ENCODE measurements at places on chromosomes 12 and 14.
A peak's percentile ranks its signal among the peaks of the same experiment; 100 is the strongest.

DNA sequence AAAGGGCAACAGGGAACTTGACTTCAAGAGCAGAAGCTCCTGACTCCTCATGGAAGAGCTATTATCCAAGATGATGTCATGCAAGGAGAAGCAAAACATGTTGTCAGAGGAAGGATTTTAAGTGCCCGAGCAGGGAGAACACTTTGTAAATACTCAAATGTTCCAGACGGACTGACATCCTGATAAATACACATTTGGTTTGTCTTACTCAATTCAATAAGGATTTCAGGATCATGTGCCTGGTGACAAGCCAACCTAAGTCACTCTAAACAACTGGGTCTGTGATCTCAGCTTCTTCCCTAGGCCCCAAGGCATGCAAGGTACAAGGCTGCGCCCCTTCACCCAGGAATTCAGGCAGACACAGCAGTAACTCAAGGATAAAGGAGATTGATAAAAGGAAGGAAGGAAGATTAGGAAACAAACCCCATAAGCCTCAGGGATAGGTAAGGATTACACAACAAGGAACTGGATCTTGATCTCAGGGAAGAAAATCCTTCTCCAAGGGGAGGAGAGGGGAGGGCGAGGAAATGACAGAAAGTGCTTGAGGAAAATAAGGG is 26.8 kb upstream of the CEBPE start:
- peak; percentile 3 for DNase-seq

DNA sequence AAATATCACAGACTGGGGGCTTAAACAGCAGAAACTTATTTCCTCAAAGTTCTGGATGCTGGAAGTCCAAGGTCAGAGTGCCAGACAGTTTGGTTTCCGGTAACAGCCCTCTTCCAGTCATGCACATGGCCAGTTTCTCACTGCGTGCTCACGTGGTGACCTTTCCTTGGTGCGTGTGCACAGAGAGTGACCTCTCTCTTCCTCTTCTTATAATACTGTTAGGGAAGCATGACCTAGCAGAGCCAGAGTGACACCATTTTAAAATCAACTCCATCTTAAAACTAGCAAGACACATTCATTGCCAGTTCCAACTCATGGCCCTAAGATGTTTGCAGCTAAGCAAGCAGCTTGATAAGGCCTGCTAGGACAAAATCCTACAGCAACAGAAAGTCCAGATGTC is 221.5 kb upstream of the DAAM1 start:
- no peak for DNase-seq

DNA sequence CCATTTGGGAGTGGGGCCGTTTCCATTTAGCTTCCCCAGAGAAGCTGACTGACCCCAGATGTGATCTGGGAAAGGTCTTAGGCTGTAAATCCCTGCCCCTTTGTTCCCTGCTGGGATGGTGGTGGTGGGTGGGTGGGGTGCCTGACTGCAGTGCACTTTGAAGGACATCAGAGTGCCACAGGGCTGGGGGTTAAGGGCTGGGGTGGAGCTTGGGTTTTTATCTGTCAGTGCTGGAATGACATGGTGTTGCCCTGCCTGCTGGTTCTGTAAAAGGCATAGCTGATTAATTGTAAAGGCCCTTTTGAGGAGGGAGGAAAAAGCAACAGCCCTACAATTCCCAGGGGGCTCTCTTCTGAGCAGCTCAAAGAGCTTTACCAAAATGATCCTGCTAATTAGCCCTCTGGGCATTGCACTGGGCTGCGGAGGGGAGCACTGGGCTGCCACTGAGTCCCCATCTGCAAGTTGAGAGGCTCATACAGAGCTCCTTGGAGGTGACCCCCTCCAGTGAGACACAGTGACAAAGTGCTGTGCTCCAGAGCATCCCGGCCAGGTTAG is 21.1 kb downstream of the PLEKHG3 start:
- DNase-seq = no peak

GRCh38 chr12:22121224-22121623 is 75.2 kb downstream of the CMAS start:
- DNase-seq = no peak

DNA sequence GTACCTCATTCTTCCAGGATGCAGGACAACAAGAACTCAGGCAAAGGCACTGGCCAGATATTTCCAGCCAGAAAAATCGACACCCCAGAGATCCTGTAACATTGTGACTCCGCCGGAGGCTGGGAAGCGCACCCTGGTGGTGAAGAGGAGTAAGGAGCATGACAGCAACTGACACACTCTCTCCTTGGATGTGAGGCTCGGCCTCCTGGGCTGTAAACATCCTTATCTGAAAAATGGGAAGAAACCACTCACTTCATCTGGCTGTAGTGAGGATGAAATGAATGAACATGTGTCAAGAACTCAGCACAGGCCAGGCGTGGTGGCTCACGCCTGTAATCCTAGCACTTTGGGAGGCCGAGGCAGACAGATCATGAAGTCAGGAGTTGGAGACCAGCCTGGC is 27.5 kb downstream of the TCHP start:
- peak; percentile 74 for DNase-seq

- no peak for DNase-seq
Observed at GRCh38 chr12:7046383-7047105, 14.0 kb upstream of the C1S start.

DNA sequence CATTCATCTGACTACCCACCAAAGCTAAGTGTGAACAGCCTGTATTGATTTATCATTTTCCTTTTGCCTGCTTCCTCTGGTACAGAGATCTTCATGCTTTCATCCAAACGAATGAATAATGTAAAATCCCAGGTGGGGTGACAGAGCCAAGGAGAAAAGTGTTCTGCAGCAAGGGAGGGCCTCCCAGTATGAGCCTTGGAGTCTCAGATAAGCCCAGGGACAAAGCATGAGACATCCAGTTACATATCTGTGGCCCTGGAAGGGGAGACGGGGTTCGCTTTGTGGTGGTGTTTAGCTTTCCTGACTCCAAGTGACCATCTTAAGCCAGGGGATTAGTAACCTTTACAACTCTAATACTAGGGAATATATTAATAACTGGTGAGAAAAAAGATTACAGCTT is 177.1 kb downstream of the ETV6 start:
- no peak for DNase-seq

DNA sequence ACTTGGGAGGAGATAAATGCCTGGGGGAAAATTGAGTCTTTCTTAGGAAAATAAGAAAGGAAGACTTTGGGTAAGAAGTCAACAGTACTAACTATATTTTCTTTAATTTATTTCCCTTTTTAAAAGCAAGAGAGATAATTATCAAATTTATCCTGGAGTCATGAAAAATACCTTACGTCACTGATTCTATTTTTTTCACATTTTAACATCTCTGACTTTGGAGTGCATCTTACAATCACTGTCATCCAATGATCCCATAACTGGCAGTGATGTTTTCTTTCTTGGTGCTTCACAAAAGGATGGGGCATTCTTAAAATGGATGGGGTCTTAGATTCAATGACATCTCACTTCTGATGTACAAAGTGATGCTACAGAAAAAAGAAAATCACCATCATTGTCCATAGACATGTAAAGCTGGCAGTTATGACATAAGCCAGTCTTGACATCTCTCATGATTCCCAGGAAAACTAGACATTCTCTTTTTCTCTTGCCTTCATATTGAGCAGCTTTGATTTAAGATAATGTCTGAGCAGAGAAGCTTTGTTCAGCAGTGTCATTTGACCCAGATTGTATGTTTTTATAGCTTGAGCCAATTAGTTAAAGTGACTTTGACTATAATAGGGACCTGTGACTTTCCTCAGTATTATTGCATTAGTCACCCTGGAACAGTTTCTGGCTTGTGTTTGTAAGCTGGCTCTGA is 236.2 kb downstream of the EGLN3 start:
- peak; percentile 17 for DNase-seq

GRCh38 chr14:87615822-87616679 is 376.9 kb downstream of the GALC start:
- peak; percentile 51 for DNase-seq

GRCh38 chr14:91135039-91135438 is 21.2 kb downstream of the DGLUCY start:
- no peak for DNase-seq

- DNase-seq = no peak
Observed at GRCh38 chr12:9361879-9362326, 153.7 kb upstream of the PZP start.

- DNase-seq = no peak
Observed at GRCh38 chr12:115617391-115617790, 660.1 kb downstream of the MED13L start.

GRCh38 chr12:17239874-17240273 is 633.9 kb upstream of the LMO3 start:
- DNase-seq = no peak

DNA sequence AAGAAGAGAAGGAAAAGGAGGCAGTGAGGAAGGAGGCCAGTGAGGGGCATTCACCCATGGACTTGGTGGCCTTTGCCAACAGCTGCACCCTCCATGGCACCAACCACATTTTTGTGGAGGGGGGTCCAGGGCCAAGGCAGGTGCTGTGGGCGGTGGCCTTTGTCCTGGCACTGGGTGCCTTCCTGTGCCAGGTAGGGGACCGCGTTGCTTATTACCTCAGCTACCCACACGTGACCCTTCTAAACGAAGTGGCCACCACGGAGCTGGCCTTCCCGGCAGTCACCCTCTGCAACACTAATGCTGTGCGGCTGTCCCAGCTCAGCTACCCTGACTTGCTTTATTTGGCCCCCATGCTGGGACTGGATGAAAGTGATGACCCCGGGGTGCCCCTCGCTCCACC is 11.4 kb upstream of the SMARCD1 start:
- DNase-seq = no peak

DNA sequence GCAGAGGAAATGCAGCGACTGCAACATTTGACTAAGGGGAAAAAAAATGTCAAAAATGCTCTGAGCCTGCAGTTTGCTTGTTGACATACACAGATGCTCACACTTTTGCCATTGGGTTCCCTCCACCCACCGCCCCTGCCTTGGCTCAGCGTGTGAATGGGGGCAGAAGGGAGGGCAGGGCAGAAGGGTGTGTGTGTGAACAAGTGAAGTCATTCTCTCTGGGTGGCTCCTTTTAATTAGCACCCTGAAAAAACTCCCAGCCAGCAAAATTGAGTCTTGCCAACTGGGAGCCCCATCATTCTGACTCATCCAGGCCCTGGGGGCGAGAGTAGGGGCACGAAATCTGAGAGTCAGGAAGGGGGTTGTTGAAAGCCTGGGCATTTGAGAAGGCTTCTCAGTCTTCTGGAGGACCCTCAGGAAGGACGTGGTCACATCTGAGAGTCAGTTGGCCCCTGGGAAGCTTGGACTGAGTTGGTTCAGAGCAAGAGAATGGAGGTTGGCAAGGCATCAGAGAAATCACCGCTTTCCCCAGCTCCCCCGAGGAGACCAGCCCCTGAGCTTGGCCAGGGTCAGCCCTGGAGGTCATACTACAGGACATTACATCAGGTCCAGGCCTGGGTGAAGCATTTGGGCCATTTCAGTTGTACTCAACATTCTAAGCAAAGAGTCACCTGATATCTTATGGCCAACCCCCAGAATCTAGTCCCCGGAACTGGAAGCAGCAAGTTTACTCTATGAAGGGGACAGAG is 22.7 kb upstream of the KRT78 start:
- DNase-seq = no peak

GRCh38 chr12:92721130-92721529 is 18.3 kb downstream of the PLEKHG7 start:
- DNase-seq = no peak

- no peak for DNase-seq
Observed at GRCh38 chr12:53502983-53503728, 2.1 kb downstream of the TARBP2 start.

DNA sequence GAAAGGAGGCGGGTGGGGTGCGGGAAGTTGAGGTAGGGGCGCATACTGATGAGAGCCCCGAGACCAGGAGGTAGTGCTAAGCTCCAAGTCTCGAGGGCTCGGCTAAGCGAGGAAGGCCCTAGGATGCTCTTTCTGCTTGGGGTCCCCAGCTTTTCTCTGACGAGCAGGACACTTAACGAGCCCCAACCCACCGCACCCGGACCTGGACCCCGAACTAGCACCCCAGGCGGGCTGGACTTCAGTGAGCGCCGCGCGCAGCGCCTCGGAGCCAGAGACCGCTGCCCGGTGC is 4.7 kb upstream of the C1QL4 start:
- DNase-seq = no peak

DNA sequence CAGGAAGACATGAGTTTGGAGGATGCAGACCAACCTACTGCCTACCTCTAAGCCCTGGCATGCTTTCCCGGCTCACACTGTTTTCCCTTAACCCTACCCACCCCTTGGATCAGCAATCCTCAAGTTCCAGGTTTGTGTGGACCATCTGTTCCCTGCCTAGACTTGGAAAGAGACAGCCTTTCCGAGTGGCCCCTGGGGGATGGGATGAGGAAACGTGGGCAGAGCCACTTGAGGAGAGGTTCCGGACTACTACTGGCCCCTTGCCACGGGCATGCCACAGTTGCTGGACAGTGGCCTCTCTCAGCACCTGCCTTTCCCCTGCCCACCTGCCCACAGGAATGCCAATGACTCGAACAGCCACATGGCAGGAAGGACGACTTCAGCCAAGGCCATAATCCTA is 135.9 kb downstream of the SLC15A4 start:
- DNase-seq = no peak
